ENCODE measurements at places on chromosomes 1 and 21.

DNA sequence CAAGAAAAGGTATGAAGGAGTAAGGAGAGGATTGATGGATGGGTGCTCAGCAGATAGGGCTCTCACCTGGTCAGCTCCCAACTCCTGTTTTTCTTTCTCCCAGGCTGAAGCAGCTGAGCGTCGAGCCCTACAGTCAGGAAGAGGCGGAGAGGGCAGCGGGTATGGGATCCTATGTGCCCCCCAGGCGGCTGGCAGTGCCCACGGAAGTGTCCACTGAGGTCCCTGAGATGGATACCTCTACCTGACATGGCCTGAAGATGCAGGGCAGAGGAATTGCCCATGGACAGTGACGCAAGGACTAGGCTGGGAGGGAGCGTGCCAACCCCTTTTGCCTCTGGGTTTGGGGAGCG, 739 bp downstream of the ZNF593 start:
- no peak for DNase-seq

GRCh38 chr1:19772053-19772452, 27.7 kb downstream of the TMCO4 start:
- no peak for DNase-seq

GRCh38 chr1:221877311-221877710, 135.4 kb upstream of the DUSP10 start:
- DNase-seq = no peak

DNA sequence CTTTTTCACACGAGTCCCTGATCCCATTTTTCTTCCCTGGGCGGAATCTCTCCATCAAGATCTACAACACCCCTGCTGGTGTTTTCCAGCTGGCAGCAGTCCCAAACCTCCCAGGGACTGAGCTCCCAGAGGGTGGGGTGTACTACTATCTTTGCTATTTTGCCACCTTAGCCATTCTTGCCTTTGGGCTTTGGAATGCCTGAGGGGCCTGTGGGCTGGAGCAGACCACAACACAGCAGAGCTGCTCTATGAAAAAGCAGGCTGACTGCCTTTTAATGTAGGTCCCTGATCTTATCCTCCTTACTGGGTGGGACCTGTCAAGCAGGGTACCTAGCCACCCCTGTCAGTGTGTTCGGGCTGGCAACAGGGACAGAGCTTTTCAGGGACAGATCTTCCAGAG, 91.9 kb downstream of the KCNT2 start:
- DNase-seq = no peak

- DNase-seq = no peak
These were observed 525.2 kb upstream of the PBX1 start for GRCh38 chr1:164033782-164034181.

DNA sequence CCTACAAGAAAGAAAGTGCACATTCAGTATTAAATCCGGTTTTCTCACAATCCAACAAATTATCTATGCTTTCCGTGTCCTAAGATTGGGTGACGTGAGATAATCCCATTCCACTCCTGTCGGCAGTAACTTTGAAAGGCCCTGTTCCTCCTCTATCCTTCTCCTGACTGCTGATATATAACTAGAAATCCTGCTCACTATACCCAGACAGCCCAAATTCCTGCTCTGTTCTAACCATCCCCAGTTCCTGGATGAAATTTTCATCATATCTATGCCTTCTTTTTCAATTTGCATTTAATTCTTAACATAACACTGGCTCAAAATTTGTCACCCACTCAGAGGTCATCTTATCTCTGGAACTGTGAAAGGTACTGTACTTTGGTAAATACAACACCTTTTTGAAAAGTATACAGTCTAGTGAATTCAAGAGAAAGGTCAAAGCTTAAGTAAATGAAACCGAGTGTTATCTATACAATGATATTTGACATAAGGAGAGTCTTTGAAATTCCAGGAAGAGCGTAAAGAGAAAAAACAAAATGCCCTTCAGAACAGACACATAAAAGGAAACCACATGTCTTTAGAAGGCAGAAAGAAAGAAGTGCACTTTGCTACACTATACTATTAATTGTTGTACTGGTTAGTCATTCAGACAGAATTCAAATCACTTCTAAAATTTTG, 200.5 kb upstream of the NEGR1 start:
- DNase-seq = no peak

DNA sequence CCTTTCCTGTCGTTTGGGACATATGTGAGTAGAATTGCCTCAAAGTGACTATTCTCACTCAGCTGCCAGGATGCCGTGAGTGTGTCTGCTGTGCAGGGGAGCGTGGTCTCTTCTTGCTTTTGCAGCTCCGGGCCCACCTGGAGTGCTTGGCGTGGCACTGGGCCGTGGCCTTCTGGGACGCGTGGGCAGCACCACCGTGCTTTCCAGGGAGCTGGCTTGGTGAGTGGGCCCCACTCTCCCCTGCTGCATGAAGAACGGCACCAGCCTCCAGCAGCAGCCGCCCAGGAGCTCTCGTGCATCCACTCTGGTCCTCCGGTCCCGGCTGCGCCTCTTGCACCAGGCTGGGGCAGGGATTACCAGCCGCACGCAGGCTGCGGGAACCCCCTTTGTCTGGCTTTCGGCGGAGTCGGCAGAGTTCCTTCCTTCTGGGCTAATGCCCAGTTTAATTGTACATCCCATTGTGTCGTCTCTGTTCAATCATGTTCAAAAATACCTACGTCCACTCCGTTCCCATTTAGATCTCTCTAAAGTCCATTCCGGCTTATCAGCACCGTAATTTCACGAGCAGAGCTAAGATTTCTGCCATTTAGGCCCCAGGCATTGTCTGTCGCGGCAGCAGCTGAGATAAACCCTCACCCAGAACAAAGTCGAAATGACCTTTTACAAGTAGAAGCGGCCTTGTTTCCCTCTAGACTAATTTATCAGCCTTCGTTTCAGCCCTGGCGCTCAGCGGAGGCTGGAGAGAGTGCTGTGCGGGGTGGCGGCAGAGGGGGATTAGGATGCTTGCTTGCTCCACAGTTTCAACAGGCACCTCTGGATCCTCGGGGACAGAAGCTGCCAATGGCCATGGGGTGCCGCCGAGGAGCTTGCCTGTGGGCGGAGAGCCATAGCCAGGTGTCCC, 129.6 kb downstream of the PRDM16 start:
- DNase-seq = no peak

- DNase-seq = peak; percentile 58
These were observed at the start of gene SHISAL2A for GRCh38 chr1:52632732-52633290. Gene SHISAL2A (plus strand): TSS chr1:52633168. CDS start chr1:52633494, 326 bp downstream.

- no peak for DNase-seq
These were observed 4.0 kb downstream of the SF3B4 start for GRCh38 chr1:149923626-149924025.

DNA sequence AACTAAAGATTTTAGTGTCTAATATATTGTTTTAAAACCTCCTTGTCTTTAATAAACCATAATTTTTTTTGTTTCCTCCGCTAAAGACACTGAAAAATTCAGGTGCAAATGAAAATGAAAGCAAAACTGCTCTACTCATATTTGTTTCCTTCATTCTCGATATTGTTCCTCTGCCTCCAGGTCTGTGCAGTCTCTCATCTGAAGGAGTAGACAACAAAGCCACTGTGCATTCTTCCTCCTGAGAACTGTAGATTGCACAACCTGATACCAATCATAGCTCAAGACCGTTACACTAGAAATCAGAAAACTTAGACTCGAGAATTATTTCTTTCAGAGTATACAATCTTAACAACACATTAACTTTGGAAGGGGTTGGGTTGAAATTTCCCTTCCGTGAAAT, 373.1 kb upstream of the CXADR start:
- no peak for DNase-seq

DNA sequence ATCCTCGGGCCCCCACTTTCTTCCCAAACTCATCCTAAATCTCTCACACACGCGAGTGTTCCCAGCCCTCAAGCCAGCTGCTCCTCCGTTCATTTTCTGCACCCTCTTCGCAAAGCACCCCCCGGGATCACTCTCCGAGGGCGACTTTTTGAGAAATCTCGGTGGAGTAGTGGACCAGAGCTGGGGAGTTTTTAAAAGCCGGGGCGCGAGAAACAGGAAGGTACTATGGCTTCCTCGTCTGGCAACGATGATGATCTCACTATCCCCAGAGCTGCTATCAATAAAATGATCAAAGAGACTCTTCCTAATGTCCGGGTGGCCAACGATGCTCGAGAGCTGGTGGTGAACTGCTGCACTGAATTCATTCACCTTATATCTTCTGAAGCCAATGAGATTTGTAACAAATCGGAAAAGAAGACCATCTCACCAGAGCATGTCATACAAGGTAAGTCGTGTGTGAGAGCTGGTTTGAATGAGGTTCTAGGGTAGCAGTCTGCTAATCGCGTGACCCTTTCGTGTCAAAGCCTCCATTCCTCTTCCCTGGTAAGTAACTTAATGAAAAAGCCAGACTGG, 800 bp downstream of the DR1 start:
- DNase-seq = no peak

GRCh38 chr1:40143891-40144575, 17.2 kb upstream of the RLF start:
- DNase-seq = peak; percentile 50

DNA sequence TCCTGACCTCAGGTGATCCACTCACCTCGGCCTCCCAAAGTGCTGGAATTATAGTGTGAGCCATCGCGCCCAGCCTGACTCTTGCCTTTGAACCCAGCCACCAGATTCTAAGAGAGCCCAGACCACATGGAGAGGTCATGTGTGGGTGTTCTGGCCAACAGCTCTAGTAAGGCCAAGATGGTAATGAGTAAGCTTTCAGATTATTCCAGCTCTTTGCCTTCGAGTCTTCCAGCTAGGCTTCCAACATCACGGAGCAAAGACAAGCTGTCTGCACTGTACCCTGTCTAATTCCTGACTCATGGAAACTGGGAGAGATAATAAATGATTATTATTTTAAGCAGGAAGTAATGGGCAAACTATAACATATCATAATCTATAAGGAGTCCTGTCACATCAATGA, 14.8 kb upstream of the ZFP69B start:
- no peak for DNase-seq

GRCh38 chr1:85597709-85598108, 17.1 kb downstream of the CCN1 start:
- DNase-seq = no peak

DNA sequence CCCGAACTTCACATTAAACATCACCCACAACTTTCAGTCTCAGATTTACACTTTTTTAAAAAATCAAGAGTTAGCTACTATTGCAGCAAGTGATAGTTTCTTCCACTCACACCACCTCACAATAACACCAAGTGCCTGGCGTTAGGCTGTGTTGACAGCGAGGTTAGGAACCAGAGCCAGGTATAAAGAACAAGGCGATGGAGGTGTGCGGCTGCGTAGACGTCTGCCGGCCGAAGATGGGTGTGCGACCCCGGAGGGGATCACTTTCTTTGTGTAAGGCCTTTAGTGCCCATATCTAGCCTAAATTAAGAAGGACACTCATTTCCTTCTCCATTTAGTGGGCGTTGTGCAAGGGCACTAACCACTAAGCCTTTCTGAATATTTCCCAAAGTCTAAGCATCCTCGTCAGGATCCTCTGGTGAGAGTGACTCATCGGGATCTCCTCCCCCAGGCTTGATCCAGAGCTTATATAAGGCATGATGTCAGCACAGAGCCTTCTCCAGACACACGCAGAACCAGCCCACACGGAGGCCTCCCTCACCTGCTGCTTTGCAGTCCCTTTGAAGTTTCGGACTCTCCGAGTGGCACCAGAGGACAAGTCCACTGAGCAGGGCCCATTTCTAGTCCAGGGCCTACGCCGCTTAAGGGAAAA, 11.8 kb downstream of the NHLH2 start:
- no peak for DNase-seq

DNA sequence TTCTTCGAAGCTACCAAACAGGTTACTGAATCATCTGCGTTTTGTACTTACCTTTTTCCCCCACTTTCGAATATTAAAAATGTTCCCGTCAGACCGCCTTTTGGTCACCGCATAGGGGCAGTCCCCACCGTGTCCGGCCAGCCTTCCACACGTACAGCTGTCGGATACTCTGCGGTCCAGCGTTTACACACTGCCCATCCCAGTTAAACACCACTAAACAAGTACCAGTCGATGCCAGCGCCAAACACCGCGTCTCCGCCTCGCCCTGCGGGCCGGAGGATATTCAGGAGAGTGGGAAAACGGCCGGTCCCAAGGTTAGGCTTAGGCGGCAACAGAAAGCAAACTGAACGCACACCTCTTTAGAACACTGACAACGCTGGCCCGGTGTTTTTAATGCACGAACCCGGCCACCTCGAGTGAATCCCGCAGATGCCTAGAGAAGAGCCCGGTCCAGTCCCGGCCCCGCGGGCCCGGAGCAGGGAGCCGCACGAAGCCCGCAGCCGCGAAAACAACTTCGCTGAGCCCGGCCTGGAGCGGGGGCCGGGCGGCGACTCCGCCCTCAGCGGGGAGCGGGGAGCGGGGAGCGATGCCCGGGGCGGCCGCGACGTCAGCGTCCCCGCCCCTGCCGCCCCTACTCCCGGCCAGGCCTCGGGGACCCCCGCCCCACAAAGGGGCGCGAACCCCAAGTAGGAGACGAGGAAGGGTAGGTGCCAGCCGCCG, 730 bp upstream of the PHF13 start:
- no peak for DNase-seq

GRCh38 chr1:96340686-96341085, 380.9 kb upstream of the PTBP2 start:
- no peak for DNase-seq

DNA sequence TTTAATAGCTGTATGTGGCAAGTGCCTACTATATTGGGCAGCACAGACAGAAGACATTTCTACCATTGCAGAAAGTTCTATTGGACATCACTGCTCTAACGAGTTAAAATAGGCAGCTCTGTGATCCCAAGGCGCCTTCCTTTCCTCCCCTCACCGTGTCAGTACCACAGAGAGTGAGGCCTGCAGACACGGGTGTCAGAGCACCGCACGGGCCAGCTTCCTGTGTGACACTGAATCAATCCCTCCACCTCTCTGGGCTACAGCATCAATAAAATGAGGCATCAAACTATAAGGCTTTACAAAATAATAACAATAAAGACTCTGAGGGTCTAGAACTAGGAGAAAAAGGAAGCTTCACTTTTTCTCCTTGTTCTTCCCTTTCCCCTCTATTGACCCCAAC, 246.7 kb downstream of the FOXD2 start:
- DNase-seq = no peak

- DNase-seq = no peak
These were observed at the start of gene RAB7B for GRCh38 chr1:206002871-206003801. Gene RAB7B (minus strand): TSS chr1:206003395. CDS start chr1:205994135, 9,260 bp downstream.

DNA sequence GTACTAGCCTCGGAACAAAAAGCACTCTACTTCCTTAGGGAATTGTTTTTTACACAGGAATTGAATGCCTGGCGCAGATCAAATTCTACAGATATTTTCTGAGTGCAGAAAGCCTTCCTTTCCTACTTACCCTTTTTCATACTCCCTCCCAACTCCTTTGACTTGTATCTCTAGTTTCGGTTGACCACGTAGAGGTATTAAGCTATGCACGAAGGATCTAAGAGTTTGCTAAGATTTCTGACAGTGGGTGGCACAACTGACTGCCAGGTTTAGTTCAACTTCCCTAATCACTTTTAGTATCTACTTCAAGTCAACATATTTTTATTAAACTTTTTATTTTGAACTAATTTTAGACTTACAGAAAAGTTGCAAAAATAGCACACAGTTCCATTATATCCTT, 5.0 kb downstream of the TOR1AIP2 start:
- DNase-seq = no peak

Data from stimulated activated CD4-positive, alpha-beta T cell treated with anti-CD3 and anti-CD28 coated beads, Interleukin-2, amount 100 ng/mL, for 4 hours (primary cell).